ENCODE measurements at places on chromosomes 7 and 10.

DNA sequence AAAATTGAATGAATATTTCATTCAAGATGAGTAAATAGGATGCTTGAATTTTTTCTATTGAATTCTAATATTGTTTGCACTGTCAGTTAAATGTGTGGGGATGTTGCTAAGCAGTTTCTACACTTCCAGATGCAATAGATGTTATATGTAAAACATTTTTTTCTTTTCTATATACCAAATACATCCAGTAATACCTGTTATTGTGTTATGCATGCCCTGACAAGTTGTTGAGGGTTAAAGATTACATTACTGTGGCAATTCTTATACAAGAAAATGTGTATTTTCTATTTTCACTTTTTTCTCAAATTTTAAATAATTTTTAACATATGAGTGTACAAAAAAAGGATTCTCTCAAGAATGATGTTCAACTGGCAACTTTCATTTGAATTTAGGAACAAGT, 713.9 kb downstream of the GATA3 start:
- no peak for DNase-seq

GRCh38 chr7:138891446-138891810, 89.8 kb downstream of the KIAA1549 start:
- peak; percentile 44 for DNase-seq

DNA sequence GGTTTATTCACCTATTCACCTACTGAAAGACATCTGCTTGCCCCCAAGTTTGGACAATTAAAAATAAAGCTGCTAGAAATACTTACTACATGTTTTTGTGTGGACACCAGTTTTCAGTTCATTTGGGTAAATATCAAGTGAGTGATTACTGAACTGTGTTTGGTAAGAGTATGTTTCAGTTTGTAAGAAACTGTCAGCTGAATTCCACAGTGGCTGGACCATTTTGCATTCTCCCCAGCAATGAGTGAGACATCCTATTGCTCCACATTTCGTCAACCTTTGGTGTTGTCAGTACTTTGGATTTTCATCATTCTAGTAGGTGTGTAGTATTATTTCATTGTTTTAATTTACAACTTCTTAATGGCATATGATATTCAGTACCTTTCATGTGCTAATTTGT, 17.4 kb upstream of the IKZF1 start:
- DNase-seq, result no peak

DNA sequence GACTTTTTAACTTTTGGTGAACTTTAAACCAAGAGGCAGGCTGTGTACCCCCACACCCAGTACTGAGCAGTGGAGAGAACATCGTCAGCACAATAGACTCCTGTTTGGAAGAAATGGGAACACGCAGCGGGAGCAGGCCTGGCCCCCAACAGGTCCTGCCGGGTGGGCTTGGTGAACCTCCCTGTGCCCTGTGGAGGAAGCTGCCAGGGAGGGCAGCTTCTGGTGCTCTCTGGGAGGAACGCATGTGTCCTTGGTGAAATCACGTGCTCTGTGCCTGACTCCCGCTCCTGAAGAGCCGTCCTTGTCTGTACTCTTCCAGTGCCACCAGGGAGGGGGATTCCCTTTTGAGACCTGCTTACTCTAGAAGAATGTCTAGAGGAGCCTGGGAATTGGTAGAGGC, 31.6 kb downstream of the CHAT start:
- DNase-seq, result no peak

DNA sequence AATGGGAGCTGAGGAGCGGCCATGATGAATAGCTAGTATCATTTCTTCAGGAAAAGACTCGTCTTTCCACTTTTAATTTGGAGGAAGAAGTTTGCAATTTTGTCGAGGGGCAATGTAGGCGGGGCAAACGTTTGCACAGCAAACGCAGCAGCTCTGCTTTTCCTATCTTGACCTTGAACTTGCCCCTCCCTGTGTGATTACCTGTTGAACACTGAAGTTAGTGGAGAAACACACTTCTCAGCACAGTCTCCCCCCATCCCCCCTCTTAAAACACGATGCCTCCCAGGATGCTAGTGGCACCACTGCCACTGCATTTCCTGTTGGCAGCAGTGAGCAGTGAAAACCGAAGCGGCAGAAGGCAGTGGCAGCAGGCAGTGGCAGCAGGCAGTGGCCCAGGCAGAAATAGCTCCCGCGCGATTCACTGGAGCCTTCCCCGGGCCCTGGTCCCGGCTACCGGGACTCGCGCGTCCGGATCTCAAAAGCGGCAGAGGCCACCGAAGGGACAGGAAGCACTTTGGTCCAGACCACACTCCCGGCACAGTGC, at the start of gene EPDR1:
Gene EPDR1, plus strand, starts transcription at position 336 of the 544 bp plus-strand sequence. CDS start 300 bp downstream, outside the sequence.
- no peak for DNase-seq
